Activated T-helper 1 cell treated with anti-CD3 and anti-CD28 coated beads, Interleukin-2, amount 50 U/mL, for 16 hours (primary cell): ENCODE measurements at places on chromosomes 7 and 10.

- DNase-seq, result no peak
Measured at GRCh38 chr7:7002418-7003062, 176.5 kb upstream of the CCZ1B start.

- no peak for DNase-seq
Measured at GRCh38 chr7:15159261-15159660, 256.7 kb upstream of the DGKB start.

DNA sequence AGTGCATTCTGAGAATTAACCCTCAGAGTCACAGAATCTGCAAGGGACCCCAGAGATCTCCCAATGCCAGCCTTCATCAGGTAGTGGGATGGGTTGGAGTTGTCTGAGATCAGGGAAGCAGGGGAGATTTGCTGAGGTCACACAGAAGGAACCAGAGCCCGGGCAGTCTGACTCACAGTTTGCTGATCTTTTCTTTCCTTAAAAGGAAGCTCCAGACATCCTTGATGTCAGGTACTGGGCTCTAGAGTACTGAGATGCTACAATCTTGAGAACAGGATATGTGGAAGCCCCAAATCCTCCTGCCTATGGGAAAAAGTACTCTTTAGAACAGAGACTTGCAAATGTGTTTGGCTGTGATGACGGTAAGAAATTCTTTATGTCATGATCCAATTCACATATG, 706 bp downstream of the TBATA start:
- DNase-seq, result no peak

GRCh38 chr7:80018941-80019808, 115.5 kb upstream of the GNAI1 start:
- DNase-seq, result no peak

DNA sequence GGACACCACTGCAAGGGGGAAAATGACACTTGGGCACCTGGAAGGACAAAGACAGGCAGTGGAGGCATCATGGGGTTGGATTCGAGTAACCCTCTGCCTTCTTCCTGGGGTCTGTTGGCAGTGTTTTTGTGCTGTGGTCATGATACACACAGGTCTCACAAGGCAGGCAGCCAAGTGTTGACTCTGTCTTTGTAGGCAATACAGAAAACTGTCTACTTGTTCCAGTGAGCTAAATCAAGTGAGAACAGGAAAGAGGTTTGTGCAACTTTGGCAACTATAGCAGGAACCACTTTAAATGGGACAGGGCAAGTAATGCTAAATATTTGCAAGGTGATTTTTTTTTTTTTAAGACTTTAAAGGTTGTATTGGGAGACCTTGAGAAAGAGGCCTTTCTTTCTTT, 578.6 kb upstream of the GALNT17 start:
- DNase-seq, result no peak

DNA sequence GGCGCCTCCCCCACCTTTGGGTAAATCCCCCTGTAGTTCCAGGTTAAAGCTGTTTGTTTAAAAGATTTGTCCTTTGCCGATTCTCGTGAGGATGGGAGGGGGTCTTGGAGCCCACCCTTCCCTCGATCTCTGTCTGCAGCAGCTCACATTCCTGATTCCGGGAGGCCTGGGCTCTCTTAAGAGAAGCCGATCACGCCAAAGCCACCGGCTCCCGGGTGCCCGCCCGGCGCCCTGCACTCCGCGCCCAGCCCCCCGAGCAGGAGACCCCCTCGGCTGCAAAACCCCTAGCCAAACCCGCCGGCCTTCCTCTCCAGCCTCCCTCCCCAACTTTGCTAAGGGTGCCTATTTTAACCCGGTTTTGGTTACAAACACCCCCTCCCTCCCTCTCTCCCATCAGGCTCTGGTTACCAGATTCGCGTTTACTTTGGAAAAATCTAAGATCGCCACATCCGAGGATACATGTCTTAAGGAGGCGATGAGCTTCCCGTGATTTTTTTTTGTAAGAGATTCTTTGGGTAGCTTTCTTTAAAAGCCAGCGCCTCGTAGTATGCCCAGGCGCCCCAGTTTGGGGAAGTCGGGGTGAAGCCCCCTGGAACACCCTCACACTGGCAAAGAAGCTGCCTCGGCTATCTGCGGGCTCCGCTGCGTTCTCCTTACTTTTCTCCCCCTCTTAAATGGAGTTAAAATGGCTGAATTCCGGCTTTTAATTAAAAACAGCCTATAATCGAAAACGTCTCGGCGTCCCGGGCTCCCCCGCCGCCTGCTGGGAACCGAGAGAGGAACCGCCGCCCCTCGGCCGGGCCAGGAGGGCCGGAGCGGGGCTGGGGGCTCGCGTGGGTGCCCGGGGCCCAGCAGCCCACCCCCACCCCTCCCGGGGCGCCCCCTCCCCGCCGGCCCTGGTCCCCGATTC, 983 bp downstream of the TNRC18 start:
- DNase-seq, result no peak

- DNase-seq, result no peak
Measured at GRCh38 chr10:118624747-118625146, 29.3 kb upstream of the PRLHR start.

GRCh38 chr10:91149550-91149949, 70.9 kb upstream of the PCGF5 start:
- DNase-seq, result no peak

DNA sequence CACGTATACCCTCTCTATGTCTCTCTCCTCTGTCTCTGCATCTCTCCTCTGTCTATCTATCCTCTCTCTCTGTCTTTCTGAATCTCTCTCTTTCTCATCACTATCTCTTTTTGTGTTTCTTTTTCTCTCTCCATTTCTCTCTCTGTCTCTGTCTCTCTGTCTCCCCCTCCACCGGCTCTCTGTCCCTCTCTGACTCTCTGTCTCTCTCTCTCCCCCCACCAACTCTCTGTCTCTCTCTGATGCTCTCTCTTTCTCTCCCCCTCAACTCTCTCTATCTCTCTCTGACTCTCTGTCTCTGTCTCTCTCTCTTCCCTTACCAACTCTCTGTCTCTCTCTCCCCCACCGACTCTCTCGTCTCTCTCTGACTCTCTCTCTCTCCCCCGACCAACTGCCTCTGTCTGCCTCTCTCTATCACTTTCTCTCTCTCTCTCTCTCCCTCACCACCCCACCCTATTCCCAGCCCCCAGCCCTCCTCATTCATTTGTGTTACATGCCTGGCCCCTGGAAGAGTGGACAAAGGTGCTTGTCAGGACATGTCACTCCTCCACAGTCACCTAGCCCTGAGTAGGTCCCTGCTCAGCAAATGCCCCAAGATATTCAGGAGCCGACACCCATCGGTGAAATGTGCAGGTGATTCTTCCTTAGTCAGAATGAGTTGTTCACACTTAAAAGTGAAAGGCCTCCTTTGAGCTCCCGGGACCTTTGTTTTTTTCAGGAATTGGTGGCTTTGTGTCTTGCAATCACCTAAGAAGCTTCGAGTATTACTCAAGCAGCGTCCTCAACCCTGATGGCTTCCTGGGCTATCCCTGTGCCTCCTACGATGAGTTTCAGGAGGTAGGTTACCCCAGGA, 13.6 kb downstream of the PNLIPRP2 start:
- DNase-seq, result no peak

- DNase-seq, result no peak
Measured at GRCh38 chr7:868189-868486, 8.2 kb upstream of the GET4 start.

- no peak for DNase-seq
Measured at GRCh38 chr7:97845622-97846203, 26.5 kb downstream of the ASNS start.
